ENCODE measurements at places on chromosomes 3 and 15.
A peak's percentile ranks its signal among the peaks of the same experiment; 100 is the strongest.

GRCh38 chr3:154590675-154591384 is 160.8 kb upstream of the GPR149 start:
- no peak for DNase-seq

- no peak for DNase-seq
Measured at GRCh38 chr15:64050281-64051092, 4.2 kb upstream of the DAPK2 start.

DNA sequence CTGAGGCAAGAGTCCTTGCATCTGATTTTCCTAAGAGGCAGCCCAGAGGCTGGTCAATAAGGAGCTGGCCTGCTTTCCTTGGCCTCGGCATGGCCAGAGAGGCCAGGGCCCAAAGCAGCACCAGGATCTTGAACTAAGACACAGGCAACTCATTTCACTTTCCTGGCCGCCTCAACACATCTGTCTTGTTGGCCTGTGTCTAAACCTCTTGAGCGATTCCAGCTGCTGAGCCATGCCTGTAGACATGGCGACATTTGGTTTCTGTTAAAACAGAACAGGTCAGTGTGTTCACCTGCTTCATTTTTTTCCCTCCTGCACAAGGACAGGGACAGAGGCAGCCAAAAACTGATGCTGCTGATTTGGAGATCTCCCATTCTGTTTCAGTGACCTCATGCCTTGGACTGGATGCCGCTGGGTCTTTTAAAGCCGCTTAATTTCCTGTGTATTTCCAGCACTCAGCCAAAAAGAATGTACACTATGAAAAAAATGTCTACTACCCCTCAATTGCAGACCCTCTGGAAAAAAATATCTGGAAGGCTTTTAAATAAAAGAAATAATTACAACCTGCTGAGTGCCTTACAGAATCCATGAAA is 266.6 kb upstream of the ICE2 start:
- DNase-seq: peak; percentile 29

DNA sequence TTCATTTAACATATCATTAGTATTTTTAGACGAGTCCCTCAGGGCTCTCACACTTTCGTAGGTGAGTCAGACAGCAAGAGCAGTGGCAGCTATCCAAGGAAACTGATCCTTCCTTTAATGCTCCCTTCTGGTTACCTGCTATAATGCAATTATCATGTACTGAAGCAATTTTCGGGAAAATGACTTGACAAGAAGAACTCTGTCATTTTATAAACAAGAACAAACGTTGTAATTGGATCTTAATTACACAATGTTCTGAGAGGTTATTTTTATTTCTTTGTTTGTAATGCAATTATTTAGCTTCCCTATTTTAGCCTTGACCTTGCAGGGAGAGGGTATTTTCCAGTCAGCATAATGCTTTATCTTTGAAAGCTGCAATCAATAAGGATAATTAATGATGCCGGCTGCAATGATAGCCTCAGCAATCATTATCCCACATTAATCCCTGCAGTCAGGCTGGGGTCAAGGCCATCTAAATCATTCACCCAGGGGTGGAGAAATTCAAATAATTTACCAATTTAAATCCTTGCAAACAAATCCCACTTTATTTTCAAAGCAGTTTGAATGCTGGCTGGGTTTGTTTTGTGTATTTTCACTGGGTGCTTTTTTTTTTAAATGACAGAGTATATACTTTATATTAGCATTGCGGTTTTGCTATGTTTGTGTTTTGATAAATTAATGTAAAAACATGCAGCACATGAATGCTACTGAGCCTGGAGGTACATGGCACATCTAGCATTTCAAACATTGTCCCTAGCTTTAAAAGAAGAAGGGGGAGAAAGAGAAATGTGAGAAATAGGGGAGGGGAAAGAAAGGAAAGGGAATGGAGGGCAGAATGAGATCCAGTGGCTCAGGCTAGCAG is 249.9 kb downstream of the SHOX2 start:
- no peak for DNase-seq

DNA sequence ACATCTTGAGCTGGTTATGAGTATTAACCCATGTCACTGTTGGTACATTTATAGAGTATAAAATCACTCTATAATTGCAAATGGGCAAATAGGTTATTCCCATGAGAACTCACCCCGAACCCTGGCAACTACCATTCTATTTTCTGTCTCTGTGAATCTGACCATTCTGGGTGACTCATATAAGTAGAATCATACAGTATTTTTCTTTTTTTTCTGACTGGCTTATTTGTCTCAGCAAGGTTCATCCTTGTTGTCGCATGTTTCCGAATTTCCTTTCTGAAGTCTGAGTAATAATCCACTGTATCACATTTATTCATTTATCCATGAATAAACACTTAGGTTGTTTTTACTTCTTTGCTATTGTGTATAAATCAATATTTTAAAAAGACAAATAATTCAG is 59.9 kb upstream of the CHRM5 start:
- no peak for DNase-seq

DNA sequence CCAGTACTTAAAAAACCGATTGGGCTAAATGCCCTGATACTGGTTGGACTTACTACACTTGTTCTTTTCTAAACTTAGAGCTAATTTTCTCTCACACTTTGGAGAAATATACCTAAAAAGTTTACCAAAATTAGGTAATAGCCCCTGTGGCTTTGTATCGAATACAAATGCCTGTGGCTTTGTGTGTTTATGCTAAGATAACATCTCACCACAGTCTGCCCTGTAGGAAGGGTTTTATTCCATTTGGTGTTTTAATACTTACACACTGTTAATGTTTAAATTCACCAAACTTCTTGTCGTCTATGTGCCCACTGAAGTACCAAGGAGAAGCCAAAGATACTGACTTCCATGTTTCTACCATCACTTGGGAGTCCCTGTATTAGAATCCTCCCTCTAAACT is 66.4 kb downstream of the BCHE start:
- DNase-seq: no peak

DNA sequence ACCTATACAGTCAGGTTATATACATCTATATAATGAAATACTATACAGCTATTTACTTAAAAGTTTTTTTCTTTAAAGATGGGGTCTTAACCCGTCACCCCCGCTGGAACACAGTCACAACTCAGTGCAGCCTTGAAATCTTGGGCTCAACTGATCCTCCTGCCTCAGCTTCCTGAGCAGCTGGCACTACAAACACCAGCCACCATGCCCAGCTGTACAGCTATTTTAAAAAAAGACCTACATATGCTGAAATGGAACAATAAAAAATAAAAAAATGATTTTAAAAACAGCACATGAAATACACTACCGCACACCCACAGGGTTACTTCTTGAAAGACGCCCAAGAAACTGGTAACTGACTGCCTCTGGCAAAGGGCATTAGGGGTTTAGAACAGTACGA is 3.8 kb downstream of the NCBP2 start:
- DNase-seq: no peak

- no peak for DNase-seq
Measured at GRCh38 chr3:50194903-50195500, 3.6 kb downstream of the GNAT1 start.

GRCh38 chr3:141115789-141116541 is 64.8 kb downstream of the SPSB4 start:
- DNase-seq: no peak

DNA sequence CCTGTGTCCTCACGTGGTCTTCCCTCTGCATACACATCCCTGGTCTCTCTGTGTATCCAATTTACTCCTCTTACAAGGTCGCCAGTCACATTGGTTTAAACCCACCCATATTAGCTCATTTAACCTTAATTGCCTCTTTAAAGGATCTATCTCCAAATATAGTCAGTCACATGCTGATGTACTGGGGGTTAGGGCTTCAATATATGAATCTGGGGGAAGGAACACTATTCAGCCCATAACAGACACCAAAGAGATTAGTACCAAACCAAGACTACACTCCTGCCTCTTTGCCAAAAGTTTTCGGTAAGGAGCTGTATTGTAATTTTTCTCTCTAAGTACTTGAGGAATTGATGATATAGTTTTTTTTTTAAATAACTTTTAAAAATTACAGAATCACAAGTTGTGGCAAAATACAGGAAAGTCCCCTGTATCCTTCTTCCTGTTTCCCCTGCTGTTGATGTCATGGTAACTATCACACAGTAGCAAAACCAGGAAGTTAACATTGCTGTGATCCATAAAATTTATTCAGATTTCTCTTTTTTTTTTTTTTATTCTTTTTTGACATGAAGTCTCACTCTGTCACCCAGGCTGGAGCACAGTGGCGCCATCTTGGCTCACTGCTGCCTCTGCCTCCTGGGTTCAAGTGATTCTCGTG is 67.8 kb downstream of the SLCO3A1 start:
- DNase-seq: no peak

- DNase-seq: no peak
Measured at GRCh38 chr3:10962481-10963036, 30.0 kb upstream of the SLC6A1 start.

DNA sequence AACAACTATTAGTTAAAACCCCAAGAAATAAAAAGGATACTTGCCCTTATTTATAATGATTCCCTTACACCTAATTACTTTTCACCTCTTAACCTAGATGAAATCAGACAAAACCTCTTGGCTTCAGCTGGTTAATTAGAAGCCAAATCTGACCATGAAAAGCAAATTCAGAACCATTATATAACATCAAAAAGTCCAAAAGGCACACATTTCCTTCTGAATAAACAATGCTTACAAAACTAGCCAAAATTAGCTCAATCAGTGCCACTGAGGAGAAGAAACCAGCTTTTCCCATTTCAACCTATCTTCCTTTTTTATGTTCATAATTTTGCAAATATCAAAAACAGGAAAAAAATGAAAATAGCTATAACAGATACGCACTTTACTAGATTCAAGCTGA is 3.2 kb downstream of the EHHADH start:
- DNase-seq: no peak

DNA sequence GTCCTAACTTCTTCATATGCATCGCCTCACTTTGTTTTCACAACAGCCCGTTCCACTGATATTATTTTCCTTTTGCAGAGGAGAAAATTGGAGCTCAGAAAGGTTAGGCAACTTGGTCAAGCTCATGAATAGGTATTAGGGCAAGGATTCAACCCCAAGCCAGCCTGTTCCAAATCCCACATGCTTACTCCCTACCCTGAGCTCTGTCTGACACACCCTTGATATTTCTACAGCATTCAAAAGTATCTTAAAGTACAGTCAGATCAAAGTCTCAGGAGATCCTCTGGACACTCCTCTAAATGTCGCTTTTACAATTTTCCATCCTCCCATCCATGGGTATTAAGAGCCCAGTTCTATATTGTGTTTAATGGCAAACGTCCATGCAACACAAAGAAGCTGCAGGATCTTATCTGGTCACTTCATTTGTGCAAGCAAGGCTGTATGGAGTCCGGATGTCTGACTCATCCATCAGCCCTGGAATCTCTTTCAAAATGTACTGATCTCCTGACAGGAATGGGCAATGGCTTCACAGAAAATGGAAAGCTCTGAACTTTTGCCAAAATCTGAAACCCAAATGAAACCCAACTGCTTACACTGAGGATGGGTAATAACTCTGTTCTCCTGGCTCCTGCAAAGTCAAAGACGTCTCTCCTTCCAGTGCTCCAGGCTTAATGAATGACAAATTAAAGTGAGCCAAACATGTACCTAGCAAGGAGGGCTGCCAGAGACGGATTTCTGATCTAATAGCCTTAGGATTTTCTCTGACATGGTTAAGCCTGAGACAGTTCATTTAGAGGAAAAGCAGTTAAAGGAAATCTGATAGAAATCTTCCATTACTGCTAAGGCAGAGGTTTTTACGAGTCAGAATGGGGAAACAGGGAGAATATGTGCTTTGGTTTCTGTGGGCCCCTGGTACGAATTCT is 230.9 kb upstream of the RORA start:
- no peak for DNase-seq

DNA sequence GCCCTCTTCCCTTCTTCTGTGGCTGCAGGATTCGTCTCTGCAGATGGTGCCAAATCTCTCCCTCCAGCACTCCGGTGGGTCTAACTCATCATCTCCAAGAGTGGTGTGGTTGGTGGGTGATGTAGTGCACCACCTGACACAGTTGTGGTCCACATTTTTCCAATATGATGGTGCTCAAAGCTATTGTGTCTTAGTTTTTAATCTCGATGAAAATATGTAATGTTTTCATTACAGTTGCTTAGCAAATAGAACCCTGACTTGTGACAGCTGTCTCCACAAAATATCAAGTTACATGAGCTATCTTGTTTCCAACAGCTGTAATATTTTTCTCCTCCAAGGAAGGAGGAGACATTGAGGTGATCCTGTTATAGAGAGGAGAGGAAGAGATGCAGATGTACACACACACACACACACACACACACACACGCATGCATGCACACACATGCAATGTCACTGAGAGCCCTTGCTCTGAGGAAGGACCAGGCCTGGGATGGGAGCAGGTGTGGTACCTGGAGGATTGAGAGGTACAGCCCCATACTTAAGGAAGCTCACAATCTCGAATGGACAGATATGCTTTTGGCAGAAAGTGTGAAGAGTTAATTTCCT is 15.7 kb upstream of the ESYT3 start:
- no peak for DNase-seq

DNA sequence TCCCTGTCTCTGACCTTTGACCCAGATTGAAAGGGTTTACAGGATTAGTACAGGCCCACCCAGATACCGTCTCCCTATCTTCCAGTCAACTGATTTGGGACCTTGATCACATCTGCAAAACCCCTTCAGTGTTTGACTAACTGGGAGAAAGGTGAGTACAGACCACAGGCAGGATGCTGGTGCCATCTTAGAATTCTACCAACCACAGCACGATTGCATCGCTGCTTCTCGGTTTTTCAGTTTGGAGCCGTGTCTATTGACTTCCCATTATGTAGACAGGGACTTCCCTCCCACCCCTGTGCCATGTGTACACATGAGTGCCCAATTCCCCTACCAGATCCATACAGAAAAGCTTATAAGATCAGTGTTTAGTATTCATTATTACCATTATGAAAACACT is 6.6 kb upstream of the KLF13 start:
- DNase-seq: no peak

DNA sequence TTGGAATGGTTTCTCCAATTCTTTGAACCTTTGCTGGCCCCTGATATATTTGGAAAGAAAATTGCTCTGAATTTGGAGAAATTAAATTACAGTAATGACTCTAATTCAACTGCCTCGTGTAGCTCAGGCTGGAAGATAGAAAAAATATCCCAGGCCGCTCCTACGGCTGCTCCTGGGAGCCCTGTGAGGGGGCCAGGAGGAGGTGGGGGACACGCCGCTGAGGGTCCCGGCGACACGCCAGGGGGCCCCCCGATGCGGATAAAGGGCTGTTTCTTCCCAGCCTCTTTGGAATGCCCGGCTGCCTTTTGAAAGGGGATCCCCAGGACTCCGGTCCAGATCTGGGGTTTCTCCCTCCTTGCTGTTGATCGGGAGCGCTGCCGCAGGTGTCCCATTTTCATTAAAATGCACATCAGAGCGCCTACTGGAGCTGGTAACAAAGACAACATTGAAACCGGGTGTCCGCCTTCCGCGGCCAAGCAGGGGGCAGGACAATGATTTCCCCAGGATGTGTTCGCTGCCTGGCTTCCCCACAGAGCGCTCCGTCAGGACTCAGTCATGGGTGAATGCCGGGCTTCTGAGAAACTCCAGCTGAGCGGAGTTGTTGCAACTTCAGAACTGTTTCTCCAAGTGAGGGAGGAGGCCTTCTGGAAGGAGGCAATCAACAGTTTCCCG is 200.1 kb upstream of the KBTBD8 start:
- DNase-seq: peak; percentile 53

All from AG08396 (cell line).